ENCODE measurements at places on chromosomes 13 and 19. TPM values are rescaled to one million over a fixed set of nuclear protein-coding genes. Genes with fewer than 3 reads are reported as not detected.

Gene CNOT3
- total RNA-seq, result 15.3 TPM

Gene ZNF837
- total RNA-seq, result 1.1 TPM

Gene RUBCNL
- 0.31 TPM for total RNA-seq

Gene KCNN4
- total RNA-seq, result 12.2 TPM

Gene PRR36
- not detected for total RNA-seq

Gene FGF22
- 0.26 TPM for total RNA-seq

Gene SBK2
- total RNA-seq, result not detected

Gene SOX1
- not detected for total RNA-seq

Gene FAM216B
- total RNA-seq, result not detected

Gene ZNF709
- total RNA-seq, result 2.5 TPM

Gene KLF1
- total RNA-seq, result not detected

Gene ELSPBP1
- total RNA-seq, result not detected

Gene NTF4
- not detected for total RNA-seq

Gene SIRT2
- total RNA-seq, result 50.4 TPM

Gene MAST1
- 0.13 TPM for total RNA-seq

Gene FLT1
- 5.4 TPM for total RNA-seq

Gene CCL25
- not detected for total RNA-seq

Gene ZSCAN4
- not detected for total RNA-seq

Gene ZNF700
- total RNA-seq, result 7.9 TPM

Gene CATSPERD
- not detected for total RNA-seq

Gene CRLF1
- total RNA-seq, result 437 TPM

Gene ZNF415
- 12.7 TPM for total RNA-seq

Gene CGB8
- not detected for total RNA-seq

Gene MAN2B1
- total RNA-seq, result 31.8 TPM

Gene SHISA7
- not detected for total RNA-seq

Gene SKA3
- total RNA-seq, result 5.3 TPM

Gene ZNF724
- 7.3 TPM for total RNA-seq

Gene CEBPA
- not detected for total RNA-seq

Gene IFI30
- 39.4 TPM for total RNA-seq

Gene TMEM86B
- 1.5 TPM for total RNA-seq

Gene DKKL1
- not detected for total RNA-seq

Gene CTXN1
- total RNA-seq, result 2.0 TPM

Gene BBC3
- total RNA-seq, result 8.5 TPM

Gene CAMSAP3
- total RNA-seq, result not detected
